ENCODE measurements at places on chromosomes 4 and X. TPM values are rescaled to one million over a fixed set of nuclear protein-coding genes. Genes with fewer than 3 reads are reported as not detected.

The BEX2 gene
- total RNA-seq: 23.6 TPM

The ADGRA3 gene
- 26.2 TPM for total RNA-seq

The ZMAT1 gene
- 7.8 TPM for total RNA-seq

The CACNA1F gene
- 0.20 TPM for total RNA-seq

The CT83 gene
- total RNA-seq: not detected

The PHEX gene
- total RNA-seq: 1.1 TPM

The MAB21L2 gene
- 2.0 TPM for total RNA-seq

The ARX gene
- total RNA-seq: not detected

The OPRPN gene
- not detected for total RNA-seq

The PCYT1B gene
- total RNA-seq: 0.32 TPM

The CD40LG gene
- 2.1 TPM for total RNA-seq

The CXCL1 gene
- total RNA-seq: 0.58 TPM

The CXorf38 gene
- total RNA-seq: 12.3 TPM

The ADAMTS3 gene
- total RNA-seq: 0.40 TPM

The FSTL5 gene
- total RNA-seq: 0.03 TPM

The VCX gene
- not detected for total RNA-seq

The SSX2 gene
- total RNA-seq: not detected

The CENPVL2 gene
- 0.17 TPM for total RNA-seq

The GPR34 gene
- 20.9 TPM for total RNA-seq

The GYPE gene
- 0.43 TPM for total RNA-seq

The TRPC5OS gene
- total RNA-seq: 0.20 TPM

The TEC gene
- 3.8 TPM for total RNA-seq

The ATP8A1 gene
- total RNA-seq: 5.1 TPM

The TRIM61 gene
- 2.8 TPM for total RNA-seq

The PASD1 gene
- total RNA-seq: not detected

The TREX2 gene
- 0.63 TPM for total RNA-seq

The FHIP1A gene
- 17.7 TPM for total RNA-seq

The FAM9C gene
- not detected for total RNA-seq

The SORBS2 gene
- 184 TPM for total RNA-seq

The MAGEA11 gene
- not detected for total RNA-seq

The CD38 gene
- 1.1 TPM for total RNA-seq

The ELF2 gene
- total RNA-seq: 40.3 TPM

The TEX11 gene
- 0.14 TPM for total RNA-seq

The GYG2 gene
- 5.4 TPM for total RNA-seq

The HTATSF1 gene
- total RNA-seq: 35.8 TPM

The SUPT20HL2 gene
- not detected for total RNA-seq

Measured in mucosa of gallbladder (tissue), 1 donor.